ENCODE measurements at places on chromosomes 6 and 20. TPM values are rescaled to one million over a fixed set of nuclear protein-coding genes. Genes with fewer than 3 reads are reported as not detected.

DNA sequence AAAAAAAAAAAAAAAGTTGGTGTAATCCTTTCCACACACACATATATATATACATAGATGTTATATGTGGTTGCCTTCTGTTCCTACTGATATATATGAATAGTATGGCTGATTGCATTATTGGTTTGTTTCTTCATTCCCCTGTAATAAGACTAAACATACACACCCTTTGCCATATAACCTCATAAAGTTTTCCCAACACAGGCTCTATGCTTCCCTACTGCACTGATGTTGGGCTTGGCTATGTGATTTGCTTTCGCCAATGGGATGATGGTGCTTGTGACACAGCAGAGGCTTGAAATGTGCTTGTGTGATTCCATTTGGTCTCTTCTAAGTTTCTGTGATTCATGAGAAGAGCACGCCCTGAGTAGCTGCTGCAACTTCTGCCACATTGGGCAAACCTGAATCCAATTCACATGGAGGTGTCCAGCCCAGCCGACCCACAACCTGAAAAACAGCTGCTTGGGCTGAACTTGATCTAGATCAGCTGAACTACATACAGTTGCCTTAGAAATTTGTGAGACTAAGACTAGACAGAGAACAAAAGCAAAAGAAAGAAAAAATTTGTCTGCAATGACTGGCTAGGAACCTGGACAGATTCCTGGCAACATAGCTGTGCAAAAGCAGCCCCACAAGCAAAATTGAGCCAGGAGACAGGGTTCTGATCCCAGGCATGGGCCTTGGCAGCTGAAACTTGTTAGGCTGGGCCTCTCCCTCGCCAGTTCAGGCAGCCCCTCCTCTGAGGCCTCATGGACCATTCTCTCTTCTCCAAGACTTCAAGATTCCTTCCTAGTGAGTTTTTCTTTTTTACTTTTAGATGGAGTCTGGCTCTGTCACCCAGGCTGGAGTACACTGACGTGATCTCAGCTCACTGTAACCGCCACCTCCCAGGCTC is 13.4 kb upstream of the TBC1D20 start:
- peaks cover 7% of the 10 kb centered on the region for H3K4me1 ChIP-seq
- peak overlapping the region; percentile 45 for H3K27ac ChIP-seq
- DNase-seq = no peak
- peaks cover 6% of the 10 kb centered on the region for H3K36me3 ChIP-seq

DNA sequence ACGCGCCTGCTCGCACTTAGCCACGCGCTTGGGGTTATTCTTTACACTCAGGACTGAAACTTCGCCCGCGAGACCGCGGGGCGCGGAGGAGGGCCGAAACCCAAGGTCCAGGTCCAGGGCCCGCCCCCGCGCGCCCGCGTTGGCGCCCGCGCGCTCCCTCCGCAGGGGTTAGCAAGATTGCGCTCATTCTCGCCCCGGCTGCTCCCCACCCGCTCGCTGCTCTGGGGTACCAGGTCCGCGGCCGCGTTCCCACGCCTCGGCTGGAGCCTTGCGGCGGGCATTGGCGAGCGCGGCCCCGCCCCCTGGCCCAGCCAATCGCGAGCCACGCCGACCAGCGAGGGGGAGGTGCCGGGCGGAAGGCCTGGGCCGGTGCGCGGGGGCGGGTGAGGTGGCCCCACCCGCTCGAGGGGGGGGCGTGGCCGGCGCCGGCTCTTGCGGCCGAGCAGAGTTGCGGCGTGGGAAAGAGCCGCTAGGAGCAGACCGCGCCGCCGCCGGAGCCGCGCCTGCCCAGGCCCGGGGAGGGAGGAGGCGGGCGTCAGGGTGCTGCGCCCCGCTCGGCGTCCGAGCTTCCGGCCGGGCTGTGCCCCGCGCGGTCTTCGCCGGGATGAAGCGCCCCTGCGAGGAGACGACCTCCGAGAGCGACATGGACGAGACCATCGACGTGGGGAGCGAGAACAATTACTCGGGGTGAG is at the start of gene HEY2:
Gene HEY2, plus strand, starts transcription at position 460 of the 692 bp plus-strand sequence. Its CDS starts 145 bp downstream, at position 605.
- H3K4me1 ChIP-seq = peaks cover 5% of the 10 kb centered on the region
- peaks cover 55% of the 10 kb centered on the region for H3K27me3 ChIP-seq

The PLG gene
- 1.3 TPM for total RNA-seq

DNA sequence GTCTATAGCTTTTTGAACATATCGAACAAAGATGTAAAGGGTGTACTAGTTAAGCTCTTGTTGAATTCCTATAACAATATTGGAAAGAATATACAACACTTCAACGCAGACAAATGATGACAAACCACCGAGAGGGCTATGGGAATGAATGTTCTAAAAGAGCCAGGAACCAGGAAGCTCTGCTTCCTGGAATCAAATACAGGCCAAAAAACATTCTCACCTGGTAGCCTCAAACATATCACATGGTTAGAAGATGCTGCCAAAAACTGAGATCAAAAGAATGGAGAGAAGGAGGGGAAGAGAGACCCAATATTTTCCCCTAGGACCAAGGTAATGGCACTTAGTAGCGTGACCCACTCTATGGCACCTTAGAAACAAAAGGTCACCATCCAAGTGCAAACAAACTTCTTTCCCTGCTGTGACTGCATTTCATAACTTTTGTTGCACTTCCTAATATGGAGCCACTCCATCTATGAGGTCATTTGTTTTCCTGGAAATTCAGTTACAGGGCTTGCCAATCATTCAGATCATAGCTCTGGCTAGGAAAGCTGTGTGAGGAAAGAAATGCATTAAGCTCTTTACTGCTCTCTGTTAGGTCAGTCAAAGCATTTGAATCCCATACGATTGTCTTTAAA is 199.2 kb upstream of the NT5E start:
- H3K27ac ChIP-seq = no peak overlapping the region
- no peaks in the 10 kb centered on the region for H3K36me3 ChIP-seq
- H3K27me3 ChIP-seq = no peaks in the 10 kb centered on the region
- no peak for DNase-seq
- H3K4me1 ChIP-seq = no peaks in the 10 kb centered on the region
- H3K4me3 ChIP-seq = no peak overlapping the region

DNA sequence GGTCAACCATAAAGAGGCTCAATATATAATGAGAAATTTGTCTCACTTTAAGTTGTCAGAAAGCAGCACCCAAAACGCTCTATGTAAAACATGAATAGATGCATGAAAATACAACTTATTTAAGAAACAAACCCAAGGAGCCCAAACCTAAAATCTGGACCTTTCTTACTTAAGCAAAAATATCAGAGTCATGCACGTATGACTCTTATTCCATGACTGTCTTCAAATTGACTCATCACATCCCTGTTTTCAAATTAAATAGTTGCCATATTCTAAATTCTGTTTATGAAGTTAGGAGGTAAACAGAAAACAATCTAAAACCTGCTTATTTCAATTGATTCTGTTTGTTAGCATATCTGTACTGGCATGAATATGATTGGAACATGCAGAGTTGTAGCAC is 42.1 kb downstream of the ANKRD6 start:
- no peaks in the 10 kb centered on the region for H3K36me3 ChIP-seq
- H3K4me1 ChIP-seq = no peaks in the 10 kb centered on the region
- H3K4me3 ChIP-seq = no peak overlapping the region
- DNase-seq = no peak
- no peak overlapping the region for H3K27ac ChIP-seq

GRCh38 chr6:161228921-161229591 is 44.8 kb downstream of the AGPAT4 start:
- H3K4me1 ChIP-seq = no peaks in the 10 kb centered on the region
- H3K4me3 ChIP-seq = no peak overlapping the region
- no peaks in the 10 kb centered on the region for H3K27me3 ChIP-seq
- H3K27ac ChIP-seq = peak overlapping the region; percentile 55

The MTCH1 gene
- 160 TPM for total RNA-seq

DNA sequence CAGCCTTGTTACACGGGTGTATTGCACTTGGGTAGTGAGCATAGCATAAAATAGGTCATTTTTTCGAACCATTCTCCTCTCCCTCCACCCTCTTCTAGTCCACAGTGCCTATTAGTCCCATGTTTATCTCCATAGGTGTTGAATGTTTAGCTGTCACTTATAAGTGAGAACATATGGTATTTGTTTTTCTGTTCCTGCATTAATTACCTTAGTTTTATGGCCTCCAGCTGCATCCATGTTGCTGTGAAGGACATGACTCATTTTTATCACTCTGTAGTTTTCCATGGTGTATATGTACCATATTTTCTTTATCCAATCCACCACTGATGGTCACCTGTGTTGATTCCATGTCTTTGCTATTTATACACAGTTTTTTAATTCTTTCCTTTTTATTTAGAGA is 889.5 kb downstream of the EYS start:
- DNase-seq = no peak
- no peak overlapping the region for H3K27ac ChIP-seq
- H3K27me3 ChIP-seq = no peaks in the 10 kb centered on the region
- H3K4me3 ChIP-seq = no peak overlapping the region
- no peaks in the 10 kb centered on the region for H3K36me3 ChIP-seq
- no peaks in the 10 kb centered on the region for H3K4me1 ChIP-seq

The CNBD2 gene
- 3.3 TPM for total RNA-seq

- no peaks in the 10 kb centered on the region for H3K36me3 ChIP-seq
- no peak for DNase-seq
- no peaks in the 10 kb centered on the region for H3K4me1 ChIP-seq
- H3K27me3 ChIP-seq = no peaks in the 10 kb centered on the region
- no peak overlapping the region for H3K4me3 ChIP-seq
Observed at GRCh38 chr6:102114402-102114801, 720.9 kb downstream of the GRIK2 start.

GRCh38 chr6:169978615-169979161 is 227.3 kb downstream of the ERMARD start:
- no peak overlapping the region for H3K27ac ChIP-seq
- no peaks in the 10 kb centered on the region for H3K36me3 ChIP-seq
- no peaks in the 10 kb centered on the region for H3K27me3 ChIP-seq

DNA sequence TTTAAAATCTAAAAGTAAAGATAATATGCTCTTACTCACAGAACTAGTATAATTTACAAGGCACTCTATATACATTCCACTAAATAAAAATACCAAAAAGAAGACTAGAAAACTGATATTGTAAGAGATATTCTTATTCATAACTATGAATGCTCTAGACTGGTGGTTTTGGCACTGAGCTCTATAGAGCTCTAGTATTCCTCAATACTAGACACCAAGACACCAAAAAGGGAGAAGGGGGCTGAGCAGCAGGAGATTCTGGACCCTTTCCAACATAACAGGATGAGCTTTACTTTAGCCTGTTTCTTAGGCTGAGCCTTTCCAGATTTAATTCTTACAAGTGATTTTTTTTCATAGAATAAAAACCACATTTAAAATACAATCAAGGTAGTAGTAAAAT is 173.6 kb downstream of the COL21A1 start:
- H3K4me1 ChIP-seq = no peaks in the 10 kb centered on the region
- H3K27ac ChIP-seq = no peak overlapping the region
- H3K36me3 ChIP-seq = no peaks in the 10 kb centered on the region
- no peak for DNase-seq
- no peaks in the 10 kb centered on the region for H3K27me3 ChIP-seq

- no peaks in the 10 kb centered on the region for H3K36me3 ChIP-seq
- H3K27ac ChIP-seq = no peak overlapping the region
- no peaks in the 10 kb centered on the region for H3K4me1 ChIP-seq
- H3K27me3 ChIP-seq = no peaks in the 10 kb centered on the region
- H3K4me3 ChIP-seq = no peak overlapping the region
Observed at GRCh38 chr20:14470231-14470899, 133.0 kb upstream of the FLRT3 start.

The LY6G5C gene
- 2.8 TPM for total RNA-seq

- DNase-seq = no peak
- H3K4me1 ChIP-seq = no peaks in the 10 kb centered on the region
- H3K27ac ChIP-seq = no peak within 1 kb of the TSS
- no peaks in the 10 kb centered on the region for H3K36me3 ChIP-seq
- no peaks in the 10 kb centered on the region for H3K27me3 ChIP-seq
Observed at GRCh38 chr20:44247131-44247571, at the start of gene GDAP1L1. Gene GDAP1L1, plus strand, starts transcription at chr20:44247308. Its CDS starts 27 bp downstream, at chr20:44247335.

DNA sequence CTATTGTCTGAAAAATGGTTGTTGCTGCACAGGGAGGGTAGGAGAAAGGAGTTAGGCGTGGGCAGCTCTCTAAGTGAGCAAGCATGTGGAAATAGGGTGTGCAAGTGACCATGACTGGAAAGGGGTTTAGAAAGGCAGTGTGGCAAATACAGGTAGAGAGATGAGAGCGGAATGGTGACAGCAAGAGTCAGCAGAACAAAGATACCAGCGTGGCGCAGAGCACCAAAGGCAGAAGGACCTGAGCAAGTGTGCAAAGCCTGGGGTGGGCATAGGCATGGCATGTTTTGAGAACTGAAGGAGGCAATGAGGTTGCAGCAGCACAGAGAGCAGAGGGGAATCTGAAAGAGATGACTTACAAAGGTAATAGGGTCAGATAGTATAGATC is 17.0 kb downstream of the RNF217 start:
- no peak overlapping the region for H3K4me3 ChIP-seq
- no peaks in the 10 kb centered on the region for H3K36me3 ChIP-seq
- no peaks in the 10 kb centered on the region for H3K4me1 ChIP-seq
- H3K27me3 ChIP-seq = no peaks in the 10 kb centered on the region

The RAET1E gene
- not detected for total RNA-seq

DNA sequence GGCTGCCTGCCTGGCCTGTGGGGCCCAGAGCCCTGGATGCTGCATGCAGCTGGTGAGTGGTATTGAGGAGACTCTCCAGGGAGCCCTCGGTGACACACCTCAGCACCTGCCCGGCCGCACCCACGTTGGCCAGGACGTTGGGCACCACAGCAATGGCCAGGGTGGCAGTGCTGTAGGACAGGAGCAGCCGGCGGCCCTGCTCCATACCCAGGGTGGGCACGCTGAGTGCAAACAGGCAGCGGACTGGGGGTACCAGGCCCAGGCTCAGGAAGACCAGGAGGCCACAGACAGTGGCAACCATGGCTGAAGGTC is 4.7 kb downstream of the OCSTAMP start:
- no peak overlapping the region for H3K4me3 ChIP-seq
- no peak overlapping the region for H3K27ac ChIP-seq
- DNase-seq = no peak
- no peaks in the 10 kb centered on the region for H3K36me3 ChIP-seq
- H3K27me3 ChIP-seq = no peaks in the 10 kb centered on the region
- H3K4me1 ChIP-seq = no peaks in the 10 kb centered on the region

DNA sequence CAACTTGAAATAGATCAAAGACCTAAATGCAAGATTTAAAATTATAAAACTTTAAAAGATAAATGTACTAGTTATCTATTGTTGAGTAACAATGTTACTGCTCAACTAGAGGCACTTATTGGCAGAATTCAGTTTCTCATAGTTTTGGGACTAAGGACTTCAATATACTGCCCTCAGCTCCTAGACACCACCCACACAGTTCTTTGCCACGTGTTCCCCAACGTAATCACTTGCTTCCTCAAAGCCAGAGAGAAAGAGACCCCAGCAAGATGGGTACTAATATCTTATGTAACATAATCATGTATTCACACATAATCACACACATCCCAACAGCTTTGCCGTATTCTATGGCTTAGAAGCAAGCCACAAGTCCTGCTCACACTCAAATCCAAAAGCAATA is 50.3 kb upstream of the SLC22A16 start:
- no peaks in the 10 kb centered on the region for H3K4me1 ChIP-seq
- no peak overlapping the region for H3K4me3 ChIP-seq
- no peaks in the 10 kb centered on the region for H3K36me3 ChIP-seq
- no peak for DNase-seq
